ENCODE measurements at places on chromosomes 13 and 19.
A peak's percentile ranks its signal among the peaks of the same experiment; 100 is the strongest.

DNA sequence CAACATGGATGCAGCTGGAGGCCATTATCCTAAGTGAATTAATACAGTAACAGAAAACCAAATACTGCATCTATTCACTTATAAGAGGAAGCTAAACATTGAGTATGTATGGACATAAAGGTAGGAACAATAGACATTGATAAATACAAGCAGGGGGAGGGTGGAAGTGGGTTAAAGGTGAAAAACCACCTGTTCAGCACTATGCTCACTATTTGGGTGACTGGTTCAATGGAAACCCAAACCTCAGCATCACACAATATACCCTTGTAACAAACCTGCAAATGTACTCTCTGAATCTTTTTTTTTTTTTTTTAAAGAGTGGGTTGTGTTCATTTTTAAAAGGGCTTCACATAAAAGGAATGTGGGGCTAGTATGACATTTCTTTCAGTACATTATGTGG, 26.9 kb upstream of the CPB2 start:
- no peak for DNase-seq

DNA sequence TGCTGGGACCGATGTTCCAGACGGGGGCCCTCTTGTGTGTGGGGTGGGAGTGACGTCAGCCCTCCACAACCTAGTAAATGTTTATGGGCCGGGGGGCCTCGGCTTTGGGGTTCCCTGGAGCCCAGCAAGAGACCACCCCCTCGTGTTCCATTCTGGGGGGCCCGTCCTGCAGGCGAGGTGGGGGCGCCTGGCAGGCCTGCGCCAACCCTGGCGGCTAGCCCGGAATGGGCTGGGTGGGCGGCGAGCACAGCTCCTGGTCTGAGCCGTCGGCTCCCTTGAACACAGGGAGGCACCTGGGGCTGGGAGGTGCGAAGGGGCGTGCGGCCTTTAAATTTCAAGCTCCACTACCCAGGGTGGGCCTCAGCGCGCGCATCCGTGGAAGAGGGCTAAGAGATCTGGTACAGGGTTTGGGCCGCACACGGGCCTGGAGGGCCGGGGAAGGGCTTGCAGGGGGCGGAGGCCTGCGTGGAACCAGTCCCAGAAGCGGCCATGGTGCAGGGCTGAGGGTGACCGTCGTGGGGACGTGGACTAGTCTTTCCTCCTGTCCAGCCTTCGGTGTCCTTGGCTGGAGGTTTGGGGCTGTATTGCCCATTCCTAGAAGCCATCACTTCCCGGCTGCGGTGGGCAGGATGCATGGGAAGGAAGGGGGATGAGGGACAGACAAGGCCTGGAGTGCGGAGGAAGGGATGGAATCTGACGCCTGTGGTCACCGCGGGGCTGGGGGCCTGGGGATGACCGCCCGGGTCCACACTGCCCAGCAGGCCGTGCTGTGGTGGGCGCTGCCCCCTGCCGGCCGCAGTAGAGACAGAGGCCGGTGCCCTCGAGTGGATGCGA, 11.4 kb downstream of the NDUFA11 start:
- DNase-seq = no peak

GRCh38 chr19:8473648-8474476, 28.6 kb downstream of the PRAM1 start:
- DNase-seq = no peak

DNA sequence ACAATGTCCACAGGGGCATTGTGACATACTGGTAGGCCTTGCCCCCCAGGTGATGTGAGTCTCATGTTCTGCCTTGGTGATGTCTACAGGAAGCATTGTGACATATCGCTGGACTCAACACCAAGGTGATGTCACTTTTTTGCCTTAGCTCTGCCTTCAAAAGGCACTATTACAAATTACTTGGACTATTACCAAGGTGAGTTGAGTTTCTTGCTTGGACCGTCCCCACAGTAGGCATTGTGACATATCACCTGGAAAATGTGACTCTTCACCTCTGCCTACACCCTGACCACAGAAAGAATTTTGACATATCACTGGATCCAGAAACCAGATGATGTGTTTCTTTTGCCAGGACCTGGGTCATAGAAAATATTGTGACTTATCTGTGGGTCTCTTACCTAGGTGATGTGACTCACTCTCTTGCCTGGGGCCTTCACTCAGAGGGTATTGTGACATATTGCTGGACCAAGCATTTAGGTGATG, 60.6 kb upstream of the ZNF724 start:
- DNase-seq = no peak

DNA sequence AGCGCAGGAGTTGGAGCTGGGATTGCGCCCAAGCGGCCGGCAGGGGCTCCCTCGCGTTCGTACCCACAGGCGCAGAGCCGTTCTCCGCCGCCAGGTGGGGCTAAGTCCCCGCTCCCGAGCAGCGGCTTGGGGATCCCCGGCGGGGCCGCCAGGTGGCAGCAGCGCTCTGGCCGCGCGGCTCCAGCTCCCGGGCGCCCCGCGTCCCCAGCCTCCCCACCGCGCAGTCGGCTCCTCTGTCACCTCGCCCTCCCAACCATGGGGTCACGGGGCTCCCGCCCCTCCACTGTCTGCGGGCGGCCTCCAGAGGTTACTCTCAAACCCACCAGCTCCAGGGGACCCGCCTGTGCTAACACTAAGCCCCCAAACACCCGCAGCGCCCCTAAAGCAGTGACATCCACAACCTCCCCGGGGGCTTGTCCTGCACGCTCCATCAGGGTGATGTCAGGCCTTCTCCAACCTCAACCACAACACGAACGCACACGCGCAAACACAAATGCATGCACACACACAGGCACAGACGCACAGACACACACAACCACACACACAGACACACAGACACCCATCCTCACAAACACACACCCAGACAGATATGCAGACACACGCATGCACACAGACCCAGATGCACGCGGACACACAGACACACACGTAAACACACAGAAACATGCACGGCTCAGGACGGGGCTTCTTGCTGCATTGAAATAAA, 18.4 kb upstream of the KCTD15 start:
- peak; percentile 21 for DNase-seq

DNA sequence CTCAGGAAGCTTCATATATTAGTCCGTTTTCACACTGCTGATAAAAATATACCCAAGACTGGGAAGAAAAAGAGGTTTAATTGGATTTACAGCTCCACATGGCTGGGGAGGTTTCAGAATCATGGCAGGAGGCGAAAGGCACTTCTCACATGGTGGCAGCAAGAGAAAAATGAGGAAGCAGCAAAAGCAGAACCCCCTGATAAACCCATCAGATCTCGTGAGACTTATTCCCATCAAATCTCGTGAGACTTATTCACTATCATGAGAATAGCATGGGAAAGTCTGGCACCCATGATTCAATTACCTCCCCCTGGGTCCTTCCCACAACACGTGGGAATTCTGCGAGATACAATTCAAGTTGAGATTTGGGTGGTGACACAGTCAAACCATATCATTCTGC, 23.1 kb downstream of the FLT3 start:
- DNase-seq = no peak

- DNase-seq = no peak
Measured at GRCh38 chr19:38619361-38620174, 580 bp downstream of the EIF3K start.

DNA sequence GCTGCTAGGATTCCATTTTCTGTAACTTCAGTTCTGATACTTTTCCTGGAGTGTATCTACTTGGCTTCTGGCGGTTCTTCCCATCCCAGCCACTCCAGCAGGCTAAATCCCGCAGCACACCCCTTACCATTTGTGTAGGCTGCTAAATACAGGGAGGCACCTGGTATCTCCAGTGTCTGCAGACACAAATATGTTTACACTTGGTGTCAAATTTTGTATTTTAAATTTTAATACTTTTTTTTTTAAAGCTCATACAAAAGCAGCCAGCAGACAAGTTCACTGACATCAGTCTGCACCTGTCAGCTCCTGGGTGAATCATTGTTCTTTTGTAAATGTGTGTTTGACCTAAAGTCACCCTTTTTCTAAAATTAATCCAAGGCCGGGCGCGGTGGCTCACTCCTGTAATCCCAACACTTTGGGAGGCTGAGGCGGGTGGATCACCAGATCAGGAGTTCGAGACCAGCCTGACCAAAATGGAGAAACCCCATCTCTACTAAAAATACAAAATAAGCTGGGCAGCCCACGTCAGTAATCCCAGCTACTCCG, 3.4 kb upstream of the ZSCAN4 start:
- no peak for DNase-seq

DNA sequence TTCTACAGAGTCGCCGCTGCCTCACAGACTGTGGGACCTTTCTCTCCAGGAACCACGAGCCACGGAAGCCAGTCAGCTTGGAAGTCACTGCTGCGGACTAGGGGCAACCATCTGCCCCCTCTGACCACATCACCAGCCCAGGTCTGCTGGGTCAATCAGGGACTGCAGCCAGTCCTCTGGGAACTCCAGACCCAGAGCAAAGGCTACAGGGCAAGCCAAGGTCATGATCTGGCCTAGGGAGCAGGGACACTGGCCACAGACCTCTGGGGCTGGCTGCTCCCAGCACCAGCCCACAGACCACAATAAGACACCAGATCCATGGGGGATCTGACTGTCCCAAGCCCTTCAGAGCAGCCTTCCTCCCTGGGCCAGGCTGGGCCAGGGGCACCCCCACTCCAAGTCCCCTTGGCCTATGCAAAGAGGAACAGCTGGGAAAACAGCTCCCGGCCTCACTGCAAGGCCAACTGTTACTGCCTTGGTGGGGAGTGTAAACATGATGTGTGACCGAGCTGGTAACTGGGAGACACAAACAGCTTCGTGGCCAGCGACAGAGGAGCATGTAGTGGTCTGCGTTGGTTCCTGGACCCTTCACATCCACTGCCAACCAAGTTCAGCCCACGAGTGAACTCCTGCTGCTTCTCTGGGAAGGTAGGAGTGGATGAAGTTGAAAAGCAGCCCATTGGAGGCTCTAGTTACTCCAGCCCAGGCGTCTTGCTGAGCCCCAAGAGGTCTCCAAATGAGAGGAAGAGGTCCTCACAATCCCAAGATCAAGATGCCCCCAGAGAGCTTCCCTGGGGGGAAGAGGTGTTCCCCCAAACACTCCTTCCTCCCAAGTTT, 1.5 kb downstream of the AKT2 start:
- DNase-seq = peak; percentile 6

DNA sequence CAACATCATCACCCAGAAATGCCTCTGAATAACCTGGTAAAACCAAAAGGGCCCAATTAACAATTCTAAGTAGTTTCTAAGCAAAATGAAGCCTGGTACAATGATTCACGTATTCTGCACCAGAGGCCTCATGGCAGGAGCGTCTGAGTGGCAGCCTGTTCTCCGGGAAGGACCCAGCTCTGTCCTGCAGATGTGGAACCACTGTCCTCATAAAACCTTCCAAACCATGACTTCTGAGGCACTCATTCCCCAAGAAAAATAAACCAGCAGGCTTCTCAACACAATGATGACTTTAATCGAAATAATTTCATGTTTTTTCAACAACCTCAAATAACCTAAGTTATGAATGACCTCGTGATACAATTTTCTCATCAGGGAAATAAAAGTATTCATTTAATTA, 89.9 kb downstream of the STK24 start:
- no peak for DNase-seq

DNA sequence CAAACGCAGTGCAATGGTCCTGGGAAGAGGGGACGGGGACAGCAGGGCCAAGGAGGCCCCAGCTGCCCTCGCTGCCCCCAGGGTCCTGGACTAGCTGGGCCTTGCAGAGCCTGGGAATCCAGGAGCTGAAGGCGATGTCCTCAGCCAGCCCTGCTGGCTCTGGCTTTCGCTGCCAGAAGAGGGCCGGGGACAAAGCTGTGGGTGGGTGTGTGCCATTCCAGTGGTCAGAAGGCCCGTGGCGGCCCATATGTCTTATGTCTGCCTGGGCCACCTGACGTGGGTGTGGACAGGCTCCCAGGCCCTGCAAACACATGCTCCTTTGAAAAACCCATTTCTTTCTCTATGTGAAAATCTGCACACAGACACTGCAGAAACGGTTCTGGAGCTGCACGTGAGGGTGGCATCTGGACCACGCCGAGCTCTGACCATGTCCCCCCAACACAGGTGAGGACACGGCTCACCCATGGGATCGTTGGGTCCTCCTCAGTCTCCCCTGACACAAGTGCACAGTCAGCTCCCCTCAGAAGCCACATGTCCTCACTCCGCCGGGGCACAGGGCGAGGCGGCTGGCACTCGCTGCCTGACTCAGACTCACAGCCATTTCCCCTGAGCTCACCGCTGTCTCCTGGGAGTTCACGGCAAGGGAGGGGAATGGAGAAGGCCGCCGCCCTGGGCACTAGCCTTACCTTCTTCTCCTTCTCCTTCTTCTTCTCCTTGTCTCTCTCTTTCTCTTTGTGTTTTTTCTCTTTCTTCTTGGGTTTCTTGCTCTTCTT, 16.9 kb downstream of the IZUMO4 start:
- DNase-seq = no peak

- DNase-seq = no peak
Measured at GRCh38 chr13:81487151-81487550, 1146.2 kb upstream of the SPRY2 start.

DNA sequence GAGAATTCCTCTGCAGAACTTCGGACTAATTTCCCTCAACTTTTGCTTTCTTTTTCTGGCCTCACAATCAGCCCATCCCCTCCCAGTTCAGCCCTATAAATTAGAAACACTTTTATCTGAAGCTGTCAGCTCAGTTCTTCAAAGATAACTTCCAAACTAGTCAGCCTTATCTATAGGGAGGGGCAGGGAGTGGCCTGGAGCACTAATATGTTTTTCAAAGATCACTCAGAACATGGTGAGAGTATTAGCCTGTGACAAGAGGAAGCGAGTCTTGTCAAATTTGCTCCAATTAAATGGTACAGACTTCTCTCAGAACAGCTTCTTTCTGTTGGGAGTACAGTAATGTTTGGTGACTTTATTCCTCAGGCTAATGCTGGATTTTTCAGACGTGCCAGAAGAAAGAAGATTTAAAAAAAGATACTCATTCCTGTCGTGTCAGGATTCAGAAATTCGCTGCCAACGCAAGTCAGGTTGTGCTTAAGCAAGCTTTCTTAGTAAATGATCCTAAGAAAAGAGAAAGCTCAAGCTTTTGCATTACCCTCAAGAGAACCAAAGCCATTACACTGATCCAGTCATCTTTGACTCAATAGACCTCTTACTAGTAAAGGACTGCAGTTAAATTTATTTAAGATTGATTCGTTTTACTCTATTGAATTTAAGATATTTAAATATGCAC, 1033.6 kb downstream of the SLITRK5 start:
- no peak for DNase-seq

DNA sequence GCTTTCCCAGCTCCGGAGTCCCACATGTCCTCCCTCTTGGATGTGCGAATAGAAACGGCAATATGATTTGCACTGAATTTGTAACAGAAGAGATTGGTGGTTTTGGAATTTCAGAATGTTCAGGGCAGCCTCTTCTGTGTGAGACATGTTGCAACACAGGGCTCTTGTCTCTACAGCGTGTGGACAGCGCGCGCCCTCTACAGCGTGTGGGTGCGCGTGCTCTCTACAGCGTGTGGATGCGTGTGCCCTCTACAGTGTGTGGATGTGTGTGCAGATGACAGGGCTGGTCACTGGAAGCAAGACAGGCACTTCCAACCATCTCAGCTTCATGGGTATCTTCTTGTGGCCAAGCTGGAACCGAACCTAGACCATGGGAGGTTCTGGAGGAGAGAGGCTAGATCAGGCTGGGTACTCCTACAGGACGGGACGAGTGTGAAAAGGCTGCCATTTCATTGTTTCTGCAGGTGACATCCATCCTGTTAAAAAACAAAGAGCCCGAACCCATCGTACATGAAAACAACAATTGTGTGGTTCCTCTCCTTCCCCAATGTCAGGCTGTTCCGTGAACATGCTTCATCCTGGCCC, 78.4 kb downstream of the TEX29 start:
- no peak for DNase-seq

- no peak for DNase-seq
Measured at GRCh38 chr13:40665126-40666044, 1.1 kb downstream of the FOXO1 start.
